OCI-M1 (cell line): ENCODE measurements at places on chromosomes 6 and 20.
A peak's percentile ranks its signal among the peaks of the same experiment; 100 is the strongest.

- peak; percentile 47 for DNase-seq
These were observed 32.2 kb downstream of the HTR1E start for GRCh38 chr6:86969573-86969972.

- peak; percentile 47 for DNase-seq
These were observed 417 bp downstream of the VAPB start for GRCh38 chr20:58389324-58389967.

GRCh38 chr20:61257611-61258010 lies 5.5 kb downstream of the CDH4 start:
- DNase-seq, result no peak

DNA sequence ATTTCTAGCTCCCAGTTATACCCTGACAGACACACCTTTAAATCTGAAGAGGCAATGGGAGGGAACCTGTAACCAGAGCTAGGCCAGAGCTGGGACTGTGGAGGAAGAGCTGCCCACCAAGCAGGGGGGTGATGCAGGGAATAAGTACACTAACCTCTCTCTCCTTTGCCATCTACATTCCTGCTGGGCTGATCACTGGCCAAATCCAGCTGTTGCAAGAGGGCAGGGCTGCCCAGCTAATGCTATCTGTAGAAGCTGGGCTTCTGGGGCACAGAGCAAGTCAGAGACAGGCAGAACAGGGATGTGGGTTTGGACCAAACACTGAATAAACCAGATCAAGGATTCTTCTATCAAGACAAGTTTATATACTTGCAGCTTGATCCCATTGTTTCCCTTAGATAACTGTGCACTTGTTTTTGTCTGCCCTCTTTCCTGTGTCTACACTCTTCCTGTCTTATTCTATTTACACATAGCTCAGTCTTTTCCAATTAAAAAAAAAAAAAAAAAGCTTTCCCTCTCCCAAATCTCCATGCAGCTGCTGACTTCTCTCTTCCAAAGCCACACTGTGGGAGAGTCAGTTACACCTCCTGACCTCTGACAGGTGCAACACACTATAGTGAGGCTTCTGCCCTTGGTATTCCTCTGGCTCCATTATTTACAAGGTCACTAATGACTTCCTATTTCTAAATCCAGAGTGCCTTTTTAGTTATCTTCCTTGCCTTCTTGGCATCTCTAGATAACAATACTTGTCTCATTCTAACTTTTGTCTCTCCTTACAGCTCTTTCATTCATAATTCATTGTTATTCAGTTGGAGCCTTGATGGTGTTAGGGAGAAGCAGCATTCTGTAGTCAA lies 43.7 kb downstream of the TRIM38 start:
- DNase-seq, result peak; percentile 34

- DNase-seq, result no peak
These were observed 348.3 kb downstream of the FRK start for GRCh38 chr6:115712291-115712961.

GRCh38 chr6:85092226-85092625 lies 327.8 kb upstream of the TBX18 start:
- DNase-seq, result peak; percentile 81

GRCh38 chr6:34973547-34974248 lies 84.6 kb downstream of the ANKS1A start:
- peak; percentile 40 for DNase-seq

DNA sequence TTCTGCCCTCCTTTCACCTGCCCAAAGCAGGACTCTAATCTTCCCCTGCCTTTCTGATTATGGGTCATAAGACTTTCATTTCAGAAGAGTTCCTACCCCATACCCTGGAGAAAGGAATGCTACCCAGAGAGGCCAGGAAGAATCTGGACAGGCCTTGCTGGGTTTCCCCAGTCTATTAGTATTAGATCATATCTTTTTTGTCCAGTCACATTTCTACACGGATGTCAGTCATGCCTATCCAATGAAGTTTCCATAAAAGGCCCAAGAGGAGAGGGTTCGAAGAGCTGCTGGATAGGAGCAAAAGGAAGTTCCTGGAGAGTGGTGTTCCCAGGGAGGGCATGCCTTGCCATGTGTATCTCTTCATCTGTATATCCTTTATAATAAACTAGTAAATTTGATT lies 3.2 kb downstream of the POLH start:
- no peak for DNase-seq

- peak; percentile 56 for DNase-seq
These were observed 1.7 kb downstream of the CNKSR3 start for GRCh38 chr6:154508573-154509375.

- DNase-seq, result no peak
These were observed 10.0 kb upstream of the POU3F2 start for GRCh38 chr6:98824162-98824901.

DNA sequence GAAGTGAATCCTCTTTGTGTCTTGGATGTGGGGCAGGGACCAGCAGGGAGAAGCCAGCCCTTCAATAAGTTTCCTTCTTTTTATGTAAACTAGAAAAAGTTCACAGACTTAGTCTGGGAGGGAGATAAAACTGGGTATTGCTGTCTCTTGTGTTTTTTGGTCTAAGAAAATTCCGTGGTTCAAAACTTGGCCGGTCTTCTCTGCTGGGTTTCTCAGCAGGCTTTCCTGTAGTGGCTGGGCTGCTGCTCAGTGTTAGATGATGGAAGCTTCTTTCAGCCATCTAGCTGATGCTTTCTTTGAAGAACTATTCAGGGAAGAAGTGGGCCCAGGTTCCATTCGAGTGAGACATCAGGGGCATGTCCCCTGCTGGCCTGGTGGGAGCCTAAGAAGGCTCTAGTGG lies 70.7 kb upstream of the SCP2D1 start:
- no peak for DNase-seq

- no peak for DNase-seq
These were observed 4.8 kb downstream of the GMEB2 start for GRCh38 chr20:63622096-63622495.

- peak; percentile 47 for DNase-seq
These were observed 117.6 kb downstream of the TFAP2B start for GRCh38 chr6:50936277-50936681.

GRCh38 chr20:40029589-40029988 lies 659.4 kb downstream of the MAFB start:
- no peak for DNase-seq

DNA sequence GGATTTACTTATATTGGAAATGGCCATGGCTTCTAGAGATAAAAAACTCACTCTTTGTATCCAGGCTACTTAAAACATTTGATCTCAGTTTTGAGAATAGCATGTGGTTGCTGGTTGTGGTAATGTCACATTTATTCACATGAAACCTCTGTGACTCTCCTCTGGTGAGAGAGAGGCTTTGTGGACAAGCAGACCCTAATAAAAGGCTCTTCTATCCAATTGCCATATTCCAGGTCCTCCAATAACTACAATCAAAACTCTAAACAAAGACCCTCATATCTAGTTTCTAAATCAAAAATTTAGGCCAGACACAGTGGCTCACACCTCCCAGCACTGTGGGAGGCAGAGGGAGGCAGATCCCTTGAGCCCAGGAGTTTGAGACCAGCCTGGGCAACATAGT lies 176.3 kb upstream of the LAMP5 start:
- DNase-seq, result no peak

DNA sequence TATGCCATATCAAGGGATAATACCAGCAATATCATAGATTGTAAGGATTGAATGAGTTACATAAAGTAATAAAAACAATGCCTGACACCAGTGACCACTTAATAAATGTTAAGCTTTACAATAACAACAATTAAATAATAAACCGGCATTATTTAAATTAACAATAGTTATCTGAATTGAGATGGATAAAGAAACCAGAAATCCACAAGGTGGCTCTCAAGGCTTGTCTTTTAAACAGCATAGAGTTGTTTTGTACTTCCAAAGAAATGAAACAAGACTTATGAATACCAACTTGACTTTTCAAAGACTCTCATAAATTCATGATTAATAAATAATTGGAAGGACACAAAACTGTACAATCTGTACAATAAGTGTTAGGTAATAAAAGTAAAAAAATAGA lies 203.1 kb downstream of the ASCC3 start:
- DNase-seq, result peak; percentile 32

DNA sequence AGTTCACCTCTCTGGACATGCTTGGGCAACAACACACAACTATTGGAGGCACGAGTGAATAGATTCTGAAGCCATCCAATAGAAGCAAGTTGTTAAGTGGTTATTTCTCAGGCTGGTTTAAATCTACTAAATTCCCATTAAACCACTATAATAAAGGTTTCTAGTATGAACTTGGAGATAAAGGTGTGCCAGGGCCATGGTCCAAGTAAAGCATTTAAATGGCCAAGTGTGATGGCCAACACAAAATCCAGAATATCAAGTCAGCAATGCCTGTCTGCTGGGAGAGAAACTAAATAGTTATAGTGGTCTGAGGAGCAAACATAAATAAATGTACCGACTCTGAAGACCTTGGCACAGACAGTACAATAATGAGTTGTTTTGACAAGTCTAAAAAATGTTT lies 294.3 kb upstream of the STXBP5 start:
- DNase-seq, result no peak

DNA sequence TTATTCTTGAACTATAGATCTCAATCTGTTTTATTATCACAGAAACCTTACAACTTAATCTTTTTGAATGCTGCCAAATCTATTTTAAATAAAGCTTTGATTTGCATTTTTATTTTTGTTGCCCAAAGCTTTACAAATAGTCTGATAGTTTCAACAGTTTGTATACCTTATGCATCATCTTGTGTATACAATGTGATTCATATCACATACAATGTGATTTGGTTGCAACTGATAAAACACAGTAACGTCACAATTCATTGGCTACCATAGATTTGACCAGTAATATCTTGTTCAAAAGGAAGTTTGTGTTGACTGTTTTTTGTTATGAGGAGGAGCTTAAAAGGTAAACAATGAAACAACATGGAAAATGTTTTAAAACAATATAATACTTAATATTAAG lies 110.9 kb downstream of the EYA4 start:
- DNase-seq, result no peak

DNA sequence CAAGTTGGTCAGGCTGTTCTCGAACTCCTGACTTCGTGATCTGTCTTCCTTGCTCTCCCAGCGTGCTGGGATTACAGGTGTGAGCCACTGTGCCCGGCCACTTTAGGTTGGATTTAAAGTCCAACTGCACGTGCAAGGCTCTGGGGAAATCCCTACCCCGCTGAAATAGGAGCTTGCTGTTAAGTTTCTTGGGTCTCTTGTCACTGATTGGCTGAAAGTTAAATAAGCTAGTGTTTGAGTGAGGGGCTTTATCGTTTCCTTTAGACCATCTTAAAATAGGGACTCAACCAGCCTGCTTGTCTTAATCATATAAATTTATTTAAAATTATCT lies 11.1 kb upstream of the SERINC1 start:
- no peak for DNase-seq

DNA sequence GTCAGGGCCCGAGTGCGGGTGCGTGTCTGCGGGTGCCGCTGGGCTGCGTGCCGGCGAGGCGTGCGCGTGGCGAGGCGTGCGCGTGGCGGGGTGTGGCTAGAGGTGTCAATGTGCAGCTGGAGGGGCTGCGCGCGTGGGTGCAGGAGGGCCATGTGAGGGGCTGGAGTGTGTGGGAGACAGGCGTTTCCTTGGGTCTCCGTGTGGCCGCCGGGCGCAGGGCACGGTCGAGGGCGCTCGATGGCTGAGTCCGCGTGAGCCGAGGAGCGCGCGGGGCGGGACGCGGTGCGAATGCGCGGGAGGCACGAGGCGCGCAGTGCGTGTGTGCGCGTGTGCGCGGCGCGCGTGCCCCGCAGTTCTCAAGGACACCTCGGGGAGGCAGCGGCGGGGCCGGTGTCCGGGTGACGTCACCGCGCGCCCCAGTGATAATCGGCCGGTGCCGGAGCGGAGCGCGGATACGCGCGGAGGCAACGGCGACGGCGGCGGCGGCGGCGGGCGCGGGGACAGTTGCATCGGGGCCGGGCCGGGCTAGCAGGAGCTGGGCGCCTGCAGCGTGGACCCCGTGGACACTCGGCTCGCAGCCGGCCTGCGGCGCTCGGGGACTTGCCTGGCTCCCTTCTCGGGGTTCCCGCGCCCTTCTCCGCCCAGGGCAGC lies 38.7 kb downstream of the YTHDF1 start:
- DNase-seq, result no peak

DNA sequence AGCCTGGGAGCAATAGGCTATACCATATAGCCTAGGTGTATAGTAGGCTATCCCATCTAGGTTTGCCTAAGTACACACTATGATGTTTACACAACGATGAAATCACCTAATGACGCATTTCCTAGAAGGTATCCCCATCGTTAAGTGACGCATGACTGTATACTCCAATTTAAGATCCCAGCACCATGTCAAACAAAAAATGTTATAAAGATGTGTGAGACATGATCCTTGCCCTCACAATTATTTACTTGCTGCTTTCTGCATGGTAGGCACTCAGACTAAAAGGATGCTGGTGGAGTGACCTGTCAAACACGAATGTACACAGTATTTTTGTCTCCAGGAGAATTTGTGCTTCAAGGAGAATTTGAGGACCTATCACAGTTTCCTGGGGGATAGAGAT lies 32.3 kb downstream of the SNAP25 start:
- no peak for DNase-seq

DNA sequence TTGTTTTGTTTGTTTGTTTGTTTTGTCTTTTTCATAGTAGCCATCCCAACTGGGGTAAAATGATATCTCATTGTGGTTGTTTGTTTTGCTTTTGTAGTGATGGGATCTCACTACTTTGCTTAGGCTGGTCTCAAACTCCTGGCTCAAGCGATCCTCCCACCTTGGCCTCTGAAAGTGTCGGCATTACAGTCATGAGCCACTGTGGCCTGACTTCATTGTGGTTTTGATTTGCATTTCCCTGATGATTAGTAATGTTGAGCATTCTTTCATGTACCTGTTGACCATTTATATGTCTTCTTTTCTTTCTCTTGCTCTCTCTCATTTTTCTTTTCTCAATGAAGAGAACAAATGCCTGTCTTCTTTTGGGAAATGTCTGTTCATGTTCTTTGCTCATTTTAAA lies 30.8 kb upstream of the HLA-DOA start:
- DNase-seq, result no peak

DNA sequence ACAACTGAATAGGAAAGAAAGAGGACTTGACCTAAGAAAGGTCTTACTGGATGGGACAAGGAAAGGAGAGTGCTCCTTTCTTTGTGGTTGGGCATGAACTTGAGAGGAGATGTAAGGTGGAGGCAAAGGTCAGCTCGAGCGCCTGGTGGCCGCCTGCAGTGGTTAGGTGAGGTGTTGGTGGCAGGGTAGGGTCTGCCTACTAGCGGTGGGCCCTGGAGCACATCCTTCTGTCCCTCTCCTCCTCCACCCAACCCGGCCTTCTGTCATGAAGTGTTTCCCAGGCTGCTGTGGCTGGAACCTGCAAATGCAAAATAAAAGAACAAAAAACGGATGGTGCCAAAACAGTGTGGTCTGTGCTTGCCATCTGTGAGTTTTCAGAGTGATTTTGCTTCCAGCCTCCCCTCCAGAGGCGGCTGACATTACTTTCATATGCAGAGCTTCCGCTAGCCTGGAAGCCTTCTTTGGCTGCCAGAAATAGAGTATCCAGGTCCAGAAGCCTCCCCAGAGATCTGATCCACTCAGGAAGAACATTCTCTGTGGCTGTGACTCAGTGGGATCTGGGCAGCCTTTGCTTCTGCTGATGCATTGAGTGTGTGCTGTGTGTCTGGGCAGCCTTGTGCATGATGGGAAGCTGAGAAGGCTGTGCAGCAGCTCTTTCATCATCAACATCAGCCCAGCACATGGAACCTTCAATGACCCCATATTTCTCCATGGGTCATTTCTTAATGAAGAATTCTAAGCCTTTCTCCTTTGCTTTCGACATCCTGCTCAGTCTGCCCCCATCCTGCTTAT lies 79.8 kb upstream of the FAM184A start:
- DNase-seq, result no peak
